ENCODE measurements at places on chromosomes 1 and 21. TPM values are rescaled to one million over a fixed set of nuclear protein-coding genes. Genes with fewer than 3 reads are reported as not detected.

LYST gene
- polyA plus RNA-seq = 31.5 TPM

PROK1 gene
- polyA plus RNA-seq = 0.54 TPM

LIPI gene
- not detected for polyA plus RNA-seq

SCYL3 gene
- 13.1 TPM for polyA plus RNA-seq
